ENCODE measurements at places on chromosomes 2 and 18. TPM values are rescaled to one million over a fixed set of nuclear protein-coding genes. Genes with fewer than 3 reads are reported as not detected.
A peak's percentile ranks its signal among the peaks of the same experiment; 100 is the strongest.

Gene SLC14A1
- total RNA-seq, result 9.7 TPM

Gene C2orf78
- total RNA-seq, result not detected

DNA sequence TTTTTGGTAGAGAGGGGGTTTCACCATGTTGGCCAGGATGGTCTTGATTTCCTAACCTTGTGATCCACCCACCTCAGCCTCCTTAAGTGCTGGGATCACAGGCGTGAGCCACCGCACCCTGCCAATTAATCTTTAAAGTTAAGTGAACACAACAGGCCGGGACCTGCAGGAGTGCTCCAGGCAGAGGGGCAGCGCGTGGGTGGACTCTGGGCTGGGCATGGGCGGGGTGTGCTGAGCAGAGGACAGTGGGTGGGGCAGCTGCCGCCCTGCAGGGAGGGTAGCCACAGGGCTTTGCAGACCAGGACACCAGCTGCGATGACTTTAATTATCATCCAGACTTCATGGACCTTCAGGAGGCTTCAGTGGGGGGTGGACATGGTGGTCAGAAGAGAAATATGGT lies 8.8 kb upstream of the GPR148 start:
- no peak for DNase-seq

GRCh38 chr2:150042500-150043171 lies 444.8 kb downstream of the RND3 start:
- DNase-seq, result no peak

- DNase-seq, result no peak
These were observed 10.7 kb downstream of the ZEB2 start for GRCh38 chr2:144509001-144509878.

- DNase-seq, result no peak
These were observed 344.4 kb upstream of the SLC39A10 start for GRCh38 chr2:195312662-195313061.

GRCh38 chr18:10354241-10354811 lies 100.1 kb upstream of the APCDD1 start:
- no peak for DNase-seq

GRCh38 chr2:195984923-195985726 lies 83.5 kb downstream of the DNAH7 start:
- DNase-seq, result no peak

DNA sequence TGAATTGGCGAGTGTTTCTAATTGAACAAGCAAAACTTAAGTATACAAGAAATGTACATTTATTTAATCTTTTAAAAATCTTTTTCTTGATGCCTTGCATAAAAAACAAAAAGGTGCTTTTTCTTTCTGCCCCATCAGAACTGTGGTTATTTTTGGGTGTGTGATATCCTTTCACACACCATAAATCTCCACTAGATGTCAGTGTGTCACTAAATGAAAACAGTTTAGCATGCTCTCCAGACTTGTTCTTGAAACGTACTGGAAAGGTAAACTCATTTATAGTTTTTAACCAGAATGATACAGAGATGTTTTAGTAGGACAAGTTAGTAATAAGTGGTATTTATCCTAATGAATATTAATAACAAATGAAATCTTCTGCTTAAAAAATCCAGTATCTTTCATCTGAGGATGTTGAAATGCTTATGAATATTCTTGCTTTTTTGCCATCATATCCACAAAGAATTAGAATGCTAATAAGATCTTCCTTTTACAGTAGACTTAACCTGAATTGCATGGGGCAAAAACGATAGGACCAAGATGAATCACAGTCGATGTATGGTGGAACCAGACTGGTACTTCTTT lies 96.8 kb downstream of the UBE2E3 start:
- no peak for DNase-seq

DNA sequence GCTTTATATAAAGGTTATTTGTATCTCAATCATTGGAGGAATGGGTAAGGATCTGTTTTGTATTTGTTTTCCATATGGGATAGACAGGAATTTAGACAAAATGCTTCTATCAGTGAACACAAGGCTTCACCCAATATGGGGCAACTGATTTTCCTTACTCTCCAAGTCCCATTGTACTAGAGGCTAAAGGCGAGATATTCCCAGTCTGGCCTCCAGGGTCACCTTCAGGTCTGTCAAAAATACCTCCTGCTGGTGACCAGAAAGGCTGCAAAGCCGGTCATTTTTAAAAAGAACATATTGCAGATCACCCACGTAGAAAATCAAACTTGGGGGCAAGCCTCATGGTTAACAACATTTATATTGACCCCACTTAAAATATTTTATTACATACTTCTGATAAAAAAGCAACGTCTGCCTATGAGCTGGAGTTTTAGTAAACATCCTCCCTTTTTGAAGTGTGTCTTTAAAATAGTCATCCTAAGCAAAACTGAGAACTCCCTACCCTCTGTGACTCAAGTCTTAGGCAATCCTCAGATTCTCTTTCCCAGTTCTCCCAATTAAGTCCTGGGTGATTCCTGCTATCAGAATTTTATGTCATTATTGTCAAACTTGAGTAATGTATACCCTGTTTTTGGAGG lies 276.6 kb downstream of the MREG start:
- DNase-seq, result no peak

GRCh38 chr18:76720683-76721082 lies 101.7 kb upstream of the ZNF236 start:
- no peak for DNase-seq

DNA sequence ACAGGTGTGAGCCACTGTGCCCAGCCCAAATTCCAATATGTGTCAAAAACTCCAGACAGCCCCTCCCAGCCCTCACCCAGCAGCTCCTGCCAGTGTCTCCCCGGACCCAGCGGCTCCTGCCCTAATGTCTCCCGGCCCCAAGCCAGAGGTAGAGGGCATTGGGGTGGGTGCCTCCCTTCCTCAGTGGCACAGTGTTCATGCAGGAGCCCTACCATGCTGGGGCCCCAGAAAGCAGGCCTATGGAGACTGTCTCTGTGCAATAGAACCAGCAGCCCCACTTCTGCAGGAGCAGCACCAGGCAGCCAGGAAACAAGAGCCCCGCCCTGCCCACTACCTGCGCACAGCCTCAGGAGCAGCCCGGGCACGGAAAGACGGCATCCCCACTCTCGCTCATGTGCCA lies 70.4 kb downstream of the EIPR1 start:
- DNase-seq, result no peak

- no peak for DNase-seq
These were observed 47.0 kb downstream of the DHRS9 start for GRCh38 chr2:169116327-169116726.

GRCh38 chr2:42558827-42559226 lies 9.6 kb upstream of the MTA3 start:
- DNase-seq, result peak; percentile 70

DNA sequence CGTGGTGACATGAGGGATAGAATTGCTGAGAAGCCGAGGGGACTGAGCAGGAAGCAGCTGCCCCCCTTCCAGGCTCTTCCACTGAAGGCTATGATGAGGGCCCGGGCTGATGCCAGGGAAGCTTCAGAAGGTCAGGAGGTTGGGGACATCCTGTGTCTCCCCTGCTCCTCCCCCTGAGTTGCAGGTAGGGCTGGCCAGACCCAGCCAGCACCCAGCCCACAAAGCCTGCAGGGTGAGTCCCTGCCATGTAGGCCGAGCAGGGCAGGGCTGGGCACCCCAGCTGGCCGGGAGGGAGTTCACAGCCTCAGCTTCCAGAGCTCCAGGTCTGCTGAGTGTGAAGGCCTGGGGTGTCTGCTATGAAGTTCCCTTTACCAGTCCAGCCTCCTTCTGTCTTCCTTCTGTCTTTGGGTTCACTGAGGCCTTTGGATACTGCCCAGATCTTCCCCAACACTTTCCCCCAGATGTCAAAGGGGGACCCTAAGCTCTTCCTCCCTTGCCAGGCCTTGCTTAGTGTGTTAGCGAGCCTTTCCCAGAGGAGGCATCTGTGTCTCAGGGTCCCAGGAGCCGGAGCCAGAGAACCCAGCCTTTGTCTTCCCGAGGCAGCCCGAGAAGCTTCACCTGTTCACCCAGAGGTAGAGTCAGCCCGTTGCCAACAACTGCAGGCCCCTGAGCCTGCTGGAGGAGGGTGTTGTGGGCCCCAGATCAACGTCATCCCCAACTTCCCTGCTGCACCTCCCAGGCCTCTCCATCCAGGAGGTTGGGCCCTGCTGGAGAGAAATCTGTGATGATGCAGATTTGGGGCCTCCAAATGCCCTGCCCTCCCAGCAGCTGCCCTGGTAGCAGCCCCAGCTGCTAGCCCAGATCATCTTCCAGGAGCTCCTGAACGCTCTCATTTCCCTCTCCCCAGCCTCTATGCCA lies 3.6 kb upstream of the NCL start:
- no peak for DNase-seq

GRCh38 chr2:192775459-192776262 lies 580.9 kb upstream of the TMEFF2 start:
- DNase-seq, result no peak

- no peak for DNase-seq
These were observed 160.3 kb downstream of the TGIF1 start for GRCh38 chr18:3610188-3610708.

GRCh38 chr18:58896268-58896667 lies 31.6 kb downstream of the ZNF532 start:
- DNase-seq, result no peak

All from Peyer's patch (tissue), 4 donors.